Left cardiac atrium (tissue), 4 donors: ENCODE measurements at places on chromosomes 2 and 18. TPM values are rescaled to one million over a fixed set of nuclear protein-coding genes. Genes with fewer than 3 reads are reported as not detected.

Gene SNRNP200
- total RNA-seq, result 61.5 TPM

DNA sequence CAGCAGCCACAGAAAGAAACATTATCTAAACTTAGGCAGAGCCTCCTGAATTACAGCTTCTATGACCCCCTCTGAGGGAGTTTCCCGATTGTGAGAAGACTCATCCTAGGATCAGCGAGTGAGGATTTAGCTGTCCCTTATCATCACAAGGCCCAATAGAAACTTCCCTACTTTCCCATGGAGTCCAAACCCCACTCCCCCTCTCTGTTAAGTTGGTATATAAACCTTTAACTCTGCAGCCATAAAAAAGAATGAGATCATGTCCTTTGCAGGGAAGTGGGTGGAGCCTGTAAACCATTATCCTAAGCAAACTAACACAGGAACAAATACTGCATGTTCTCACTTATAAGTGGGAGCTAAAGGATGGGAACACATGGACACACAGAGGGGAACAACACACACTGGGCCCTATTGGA, 78.8 kb downstream of the MYL12B start:
- DNase-seq, result no peak

- no peak for DNase-seq
Measured at GRCh38 chr2:240620859-240621258, 4.4 kb upstream of the GPR35 start.

- no peak for DNase-seq
Measured at GRCh38 chr2:218605432-218605831, 2.3 kb upstream of the PLCD4 start.
